ENCODE measurements at places on chromosomes 2 and 18.

GRCh38 chr18:39796393-39796792, 2158.6 kb upstream of the PIK3C3 start:
- no peak for DNase-seq

DNA sequence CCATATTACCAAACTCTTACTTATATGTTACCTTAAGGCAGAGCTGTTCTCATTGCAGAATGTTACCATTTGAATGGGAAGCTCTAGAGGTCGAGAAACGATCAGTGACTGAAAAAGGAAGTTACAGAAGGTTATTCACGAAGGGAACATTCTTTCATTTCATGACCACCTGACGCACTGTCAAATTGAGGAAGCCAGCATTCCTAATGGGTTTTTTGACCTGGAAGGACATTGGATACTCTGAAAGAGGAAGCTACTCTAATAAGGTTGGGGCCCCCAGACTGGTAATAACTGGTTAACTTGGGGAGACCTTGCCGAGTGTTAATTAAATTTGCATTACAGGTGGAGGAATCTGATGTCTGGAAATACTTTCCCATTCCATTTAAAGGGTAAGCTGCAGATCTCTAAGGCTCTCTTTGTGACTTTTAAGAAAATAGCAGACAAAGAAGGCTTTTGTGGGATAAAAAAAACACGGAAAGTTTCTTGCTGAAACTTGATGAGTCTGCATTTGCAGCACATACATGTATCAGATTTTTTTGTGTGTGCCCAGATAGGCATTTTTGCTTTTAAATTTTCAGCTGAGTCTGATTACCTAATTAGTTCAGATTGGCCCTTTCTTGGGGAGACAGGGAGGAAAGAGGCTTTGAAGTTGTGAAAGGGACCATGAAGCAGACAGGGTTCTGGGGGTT, 137.1 kb downstream of the LTBP1 start:
- no peak for DNase-seq

GRCh38 chr2:210859314-210859713, 302.9 kb downstream of the CPS1 start:
- no peak for DNase-seq

DNA sequence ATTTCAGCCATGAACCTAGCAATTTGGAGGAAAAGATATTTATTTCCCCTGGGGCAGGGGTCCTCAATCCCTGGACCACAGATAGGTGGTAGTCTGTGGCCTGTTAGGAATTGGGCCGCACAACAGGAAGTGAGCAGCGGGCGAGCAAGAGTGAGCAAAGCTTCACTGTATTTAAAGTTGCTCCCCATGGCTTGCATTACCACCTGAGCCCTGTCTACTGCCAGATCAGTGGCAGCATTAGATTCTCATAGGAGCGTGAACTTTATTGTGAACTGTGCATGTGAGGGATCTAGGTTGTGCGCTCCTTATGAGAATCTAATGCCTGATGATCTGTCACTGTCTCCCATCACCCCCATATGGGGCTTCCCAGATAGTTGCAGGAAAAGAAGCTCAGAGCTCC, 127.6 kb downstream of the ICOS start:
- no peak for DNase-seq

GRCh38 chr2:232415138-232415690, 8.6 kb downstream of the ALPG start:
- no peak for DNase-seq

DNA sequence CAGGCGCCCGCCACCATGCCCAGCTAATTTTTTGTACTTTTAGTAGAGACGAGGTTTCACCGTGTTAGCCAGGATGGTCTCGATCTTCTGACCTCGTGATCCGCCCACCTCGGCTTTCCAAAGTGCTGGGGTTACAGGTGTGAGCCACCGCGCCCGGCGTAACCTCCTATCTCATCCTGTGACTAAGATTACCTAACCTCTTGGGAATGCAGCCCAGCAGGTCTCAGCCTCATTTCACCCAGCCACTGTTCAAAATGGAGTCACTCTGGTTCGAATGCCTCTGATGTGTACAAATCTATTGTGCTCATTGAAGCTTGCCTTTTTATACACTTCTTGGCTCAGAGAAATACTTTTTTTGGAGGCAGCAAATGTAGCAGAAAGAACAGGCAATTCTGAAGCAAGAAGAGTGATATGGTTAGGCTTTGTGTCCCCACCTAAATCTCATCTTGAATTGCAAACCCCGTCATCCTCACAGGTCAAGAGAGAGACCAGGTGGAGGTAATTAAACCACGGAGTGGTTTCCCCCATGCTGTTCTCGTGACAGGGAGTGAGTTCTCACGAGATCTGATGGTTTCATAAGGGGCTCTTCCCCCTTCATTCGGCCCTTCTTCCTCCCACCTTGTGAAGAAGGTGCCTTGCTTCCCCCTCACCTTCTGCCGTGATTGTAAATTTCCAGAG, 60.6 kb downstream of the SLC4A3 start:
- DNase-seq, result no peak

DNA sequence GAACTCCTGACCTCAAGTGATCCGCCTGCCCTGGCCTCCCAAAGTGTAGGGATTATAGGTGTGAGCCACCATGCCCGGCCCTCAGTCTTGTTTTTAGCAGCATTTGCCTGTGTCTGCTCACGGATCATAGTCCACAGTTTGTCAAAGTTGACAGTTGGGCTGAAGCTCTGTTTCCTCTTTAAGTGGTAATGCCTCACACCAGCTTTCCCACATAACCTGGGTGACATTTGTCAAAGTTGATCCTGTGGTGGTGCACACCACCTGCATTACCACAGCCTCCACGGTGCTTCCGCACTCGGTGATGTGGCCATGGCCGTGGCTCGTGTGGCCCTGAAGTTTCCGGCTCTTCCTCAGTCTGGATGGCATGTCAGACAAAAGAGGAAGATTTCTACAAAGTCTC, 27.1 kb downstream of the RAB31 start:
- no peak for DNase-seq

GRCh38 chr2:68768461-68768860, 33.9 kb downstream of the ARHGAP25 start:
- DNase-seq, result no peak

- DNase-seq, result no peak
These were observed 203.4 kb downstream of the RND3 start for GRCh38 chr2:150284116-150284515.

DNA sequence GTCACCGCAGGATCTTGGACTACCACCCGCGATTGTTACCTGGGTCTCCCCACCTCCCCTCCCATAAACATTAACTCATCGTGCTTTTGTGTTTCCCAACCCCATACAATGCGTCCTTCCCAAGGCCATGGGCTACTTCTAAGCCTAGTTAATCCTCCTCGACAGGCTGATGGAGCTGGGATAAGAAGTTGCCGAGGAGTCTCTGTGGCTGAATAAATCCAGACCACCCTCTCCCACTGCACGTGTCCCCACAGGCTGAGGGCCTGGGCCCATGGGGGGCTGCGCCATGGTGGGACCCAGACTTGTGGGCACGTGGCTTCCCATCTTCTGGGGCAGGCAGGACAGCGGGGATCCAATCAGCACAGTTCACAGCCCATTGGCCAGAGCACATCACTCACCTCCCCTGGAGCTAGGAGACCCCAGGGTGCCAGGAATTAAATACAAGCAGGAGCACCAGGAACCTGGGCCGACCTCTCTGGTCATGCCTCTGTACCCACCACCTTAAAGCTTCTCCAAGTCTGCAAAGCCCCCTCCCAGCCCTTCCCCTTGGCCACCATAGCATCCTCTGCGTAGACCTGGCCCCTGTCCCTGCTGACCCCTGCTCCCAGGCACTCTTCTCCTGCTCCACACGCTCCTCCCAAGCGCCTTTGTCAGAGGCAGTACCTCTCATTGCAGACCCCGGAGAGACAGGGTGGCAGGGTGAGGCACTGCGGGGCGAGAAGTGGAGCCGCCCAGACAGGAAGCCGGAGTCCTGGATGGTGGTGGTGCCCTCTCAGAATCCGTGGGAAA, 51.0 kb upstream of the ID2 start:
- DNase-seq, result no peak

DNA sequence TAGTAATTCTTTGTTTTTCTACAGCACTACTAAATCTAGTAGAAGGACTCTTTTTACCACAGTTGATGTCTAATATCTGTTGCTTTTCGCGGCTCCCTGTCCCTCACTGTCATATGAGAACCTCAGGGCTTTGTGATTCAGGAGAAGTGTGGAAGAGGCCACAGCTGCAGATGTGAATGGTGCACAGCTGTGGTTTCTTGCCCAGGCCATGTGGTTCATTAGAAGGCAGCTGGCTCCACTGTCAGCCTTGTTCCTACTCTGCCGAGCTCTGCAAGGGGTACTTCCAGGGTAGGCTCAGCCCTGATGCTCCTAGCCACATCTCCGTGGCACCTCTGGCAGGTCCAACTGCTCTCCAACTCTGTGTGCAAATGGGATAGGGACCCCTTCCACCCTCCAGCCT, 83.9 kb downstream of the APOB start:
- DNase-seq, result no peak

- DNase-seq, result no peak
These were observed 102.5 kb downstream of the BARD1 start for GRCh38 chr2:214706986-214707385.

- no peak for DNase-seq
These were observed 35.2 kb downstream of the OTOF start for GRCh38 chr2:26442707-26443106.

Data from stimulated activated CD8-positive, alpha-beta memory T cell treated with anti-CD3 and anti-CD28 coated beads, Interleukin-4, amount 100 ng/mL, for 48 hours (primary cell).